ENCODE measurements at places on chromosomes 1 and 21. TPM values are rescaled to one million over a fixed set of nuclear protein-coding genes. Genes with fewer than 3 reads are reported as not detected.

DNA sequence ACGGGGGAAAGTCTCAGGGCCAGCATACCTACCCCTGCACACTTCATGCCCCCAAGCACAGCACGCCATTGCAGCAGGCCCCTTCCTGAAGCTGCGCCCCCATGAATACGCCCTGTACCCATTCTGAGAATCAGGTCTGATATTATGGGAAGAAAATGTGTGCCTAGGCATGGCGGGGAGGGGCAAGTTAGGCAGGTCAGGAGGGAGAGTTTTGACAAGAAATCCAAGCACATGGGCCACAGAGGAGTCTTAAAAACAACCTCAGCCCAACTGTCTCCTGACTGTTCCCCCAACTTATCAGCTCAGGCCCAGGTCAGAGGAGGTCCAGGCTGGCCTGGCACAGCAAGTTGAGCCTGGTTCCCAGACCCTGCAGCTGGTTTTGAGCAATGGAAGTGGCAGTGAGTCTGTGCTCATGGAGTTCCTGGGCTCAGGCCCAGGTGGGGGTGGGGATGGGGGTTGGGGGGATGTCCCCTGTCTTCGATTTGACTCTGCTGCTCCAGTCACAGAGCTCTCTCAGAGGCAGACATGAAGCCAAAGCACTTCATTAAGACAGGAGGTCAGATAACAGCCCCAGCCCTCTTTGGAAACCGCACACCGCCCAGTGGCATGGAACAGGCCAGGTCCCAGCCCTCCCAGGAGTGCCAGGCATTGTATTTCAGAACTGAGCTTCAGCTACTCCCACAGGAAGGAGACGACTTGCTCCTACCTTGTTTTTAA lies 20.6 kb upstream of the BCAR3 start:
- H3K4me1 ChIP-seq: peaks cover 18% of the 10 kb centered on the region
- no peaks in the 10 kb centered on the region for H3K36me3 ChIP-seq
- DNase-seq: no peak
- H3K4me3 ChIP-seq: no peak overlapping the region
- H3K27ac ChIP-seq: peak overlapping the region; percentile 18

REG4 gene
- total RNA-seq: not detected

SFT2D2 gene
- total RNA-seq: 44.2 TPM

- H3K27ac ChIP-seq: no peak overlapping the region
- H3K4me1 ChIP-seq: no peaks in the 10 kb centered on the region
- no peak for DNase-seq
- no peaks in the 10 kb centered on the region for H3K36me3 ChIP-seq
- no peaks in the 10 kb centered on the region for H3K27me3 ChIP-seq
- H3K4me3 ChIP-seq: no peak overlapping the region
These were observed 200.2 kb downstream of the MRPL39 start for GRCh38 chr21:25406887-25407579.

DNA sequence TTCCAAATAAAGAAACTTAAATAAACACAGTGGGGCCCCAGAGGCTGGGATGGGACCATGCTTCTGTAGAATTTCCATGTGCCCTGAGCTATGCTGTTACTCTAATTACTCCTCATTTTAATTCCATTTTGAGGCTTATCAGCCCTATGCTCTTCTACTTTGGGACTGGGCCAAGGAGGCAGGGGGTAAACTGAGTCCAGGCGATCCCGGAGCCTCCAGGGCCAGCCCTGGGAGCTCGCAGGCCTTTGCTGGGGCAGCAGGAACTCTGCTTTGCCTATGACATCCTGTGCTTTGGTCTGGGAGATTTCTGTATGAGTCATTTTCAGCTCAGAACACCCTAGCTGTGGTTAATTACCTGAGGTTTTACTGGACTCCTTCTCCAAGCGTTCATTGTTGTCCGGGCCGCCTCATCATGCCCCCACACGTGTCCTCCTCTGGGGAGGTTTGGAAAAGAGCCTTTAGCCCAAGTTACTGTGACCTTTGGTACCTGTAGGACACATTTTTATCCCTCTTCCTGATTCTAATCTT lies 95.7 kb downstream of the RHOU start:
- no peaks in the 10 kb centered on the region for H3K36me3 ChIP-seq
- DNase-seq: peak; percentile 62
- peaks cover 30% of the 10 kb centered on the region for H3K4me1 ChIP-seq

DNA sequence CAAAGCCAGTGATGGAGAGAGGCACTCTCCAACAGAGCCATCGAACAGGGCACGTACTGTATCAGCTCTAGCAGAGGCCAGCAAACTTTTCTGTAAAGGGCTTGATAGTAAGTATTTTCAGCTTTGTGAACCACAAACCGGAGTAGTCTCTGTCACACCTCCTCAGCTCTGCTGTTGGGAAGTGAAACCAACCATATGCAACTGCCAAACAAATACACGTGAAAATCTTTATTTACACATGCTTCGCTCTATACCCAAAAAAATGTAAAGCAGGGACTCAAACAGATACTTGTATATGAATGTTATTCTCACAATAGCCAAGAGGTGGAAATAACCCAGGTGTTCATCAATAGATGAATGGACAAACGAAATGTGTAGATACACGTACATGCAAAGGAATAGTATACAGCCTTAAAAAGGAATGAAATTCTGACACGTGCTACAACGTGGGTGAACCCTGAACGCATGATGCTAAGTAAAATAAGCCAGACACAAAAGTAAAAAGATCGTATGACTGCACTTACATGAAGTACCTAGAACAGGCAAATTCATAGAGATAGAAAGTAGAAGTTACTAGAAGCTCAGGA lies 39.0 kb downstream of the SETD4 start:
- H3K27ac ChIP-seq: no peak overlapping the region
- H3K27me3 ChIP-seq: no peaks in the 10 kb centered on the region
- H3K4me3 ChIP-seq: no peak overlapping the region
- no peak for DNase-seq
- no peaks in the 10 kb centered on the region for H3K36me3 ChIP-seq

NAV1 gene
- total RNA-seq: 33.0 TPM

GRCh38 chr1:214720561-214720960 lies 117.6 kb downstream of the CENPF start:
- H3K4me3 ChIP-seq: no peak overlapping the region
- no peak overlapping the region for H3K27ac ChIP-seq
- no peaks in the 10 kb centered on the region for H3K4me1 ChIP-seq
- no peaks in the 10 kb centered on the region for H3K36me3 ChIP-seq
- DNase-seq: no peak

DNA sequence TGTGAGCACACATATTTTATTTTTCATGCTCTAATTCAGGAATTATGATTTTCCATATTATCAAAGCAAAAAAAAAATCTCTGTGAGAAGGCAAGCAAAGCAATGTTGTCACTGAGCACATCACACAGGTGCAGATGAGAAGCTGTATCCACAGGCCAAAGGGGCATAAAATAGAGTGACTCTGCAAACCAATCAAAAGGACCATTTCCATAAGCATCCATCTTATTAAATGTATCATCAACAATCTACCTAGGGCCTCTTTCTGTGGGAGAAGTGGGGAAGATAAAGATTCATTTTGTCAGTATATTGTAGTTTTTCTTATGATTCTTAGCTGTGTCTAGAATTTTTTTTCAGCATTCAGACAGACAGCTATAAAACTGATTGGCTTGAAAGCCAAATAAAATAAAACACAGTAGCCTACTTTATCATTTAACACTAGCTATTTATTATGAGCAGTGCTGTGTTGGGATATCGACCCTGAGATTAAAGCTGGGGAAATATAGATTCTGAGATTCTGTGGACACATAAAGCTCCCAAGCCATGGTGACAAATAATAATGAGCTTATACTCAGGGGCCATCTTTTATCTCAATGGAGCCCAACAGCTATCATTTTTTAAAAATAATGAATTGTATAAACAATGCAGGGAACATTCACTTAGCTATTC lies 90.3 kb downstream of the LPAR3 start:
- DNase-seq: no peak
- H3K27ac ChIP-seq: no peak overlapping the region
- H3K4me1 ChIP-seq: peaks cover 3% of the 10 kb centered on the region
- H3K36me3 ChIP-seq: no peaks in the 10 kb centered on the region
- no peaks in the 10 kb centered on the region for H3K27me3 ChIP-seq
- no peak overlapping the region for H3K4me3 ChIP-seq
